ENCODE measurements at places on chromosomes 12 and 14.

DNA sequence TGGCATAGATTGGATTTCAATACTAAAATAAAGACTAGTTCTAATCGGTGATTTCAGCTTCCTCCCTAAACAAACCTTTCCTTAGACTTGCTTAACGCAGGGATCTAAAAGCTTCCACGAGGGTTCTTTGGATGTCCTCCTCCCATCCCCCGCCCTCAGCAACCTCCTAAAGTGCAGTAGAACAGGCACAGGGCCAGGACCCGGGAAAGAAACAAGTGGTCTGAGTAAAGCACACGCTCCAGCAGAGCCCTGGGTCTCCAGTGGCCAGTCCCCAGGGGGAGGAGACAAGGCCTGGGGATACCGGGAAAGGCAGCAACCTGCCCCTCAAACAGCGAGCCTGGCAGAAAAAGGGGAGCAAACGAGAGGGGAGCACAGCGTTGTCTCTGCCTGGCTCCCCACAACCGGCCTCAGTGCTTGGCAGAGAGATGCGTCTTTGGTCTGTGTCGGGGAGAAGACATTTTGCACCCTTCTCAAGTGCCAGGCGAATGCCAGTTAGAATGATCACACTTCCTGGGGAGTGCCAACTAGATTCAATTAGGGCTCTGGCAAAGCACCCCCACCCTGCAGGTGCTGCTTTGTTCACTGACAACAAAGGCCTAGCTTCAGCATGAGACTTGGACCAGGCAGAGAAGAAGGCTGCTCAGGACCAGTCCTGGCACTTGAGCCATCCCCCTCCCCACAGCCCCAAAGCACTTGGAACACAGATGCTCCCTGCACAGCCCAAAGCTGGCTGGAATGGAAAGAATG, 17.1 kb upstream of the SLC6A12 start:
- no peak for DNase-seq

DNA sequence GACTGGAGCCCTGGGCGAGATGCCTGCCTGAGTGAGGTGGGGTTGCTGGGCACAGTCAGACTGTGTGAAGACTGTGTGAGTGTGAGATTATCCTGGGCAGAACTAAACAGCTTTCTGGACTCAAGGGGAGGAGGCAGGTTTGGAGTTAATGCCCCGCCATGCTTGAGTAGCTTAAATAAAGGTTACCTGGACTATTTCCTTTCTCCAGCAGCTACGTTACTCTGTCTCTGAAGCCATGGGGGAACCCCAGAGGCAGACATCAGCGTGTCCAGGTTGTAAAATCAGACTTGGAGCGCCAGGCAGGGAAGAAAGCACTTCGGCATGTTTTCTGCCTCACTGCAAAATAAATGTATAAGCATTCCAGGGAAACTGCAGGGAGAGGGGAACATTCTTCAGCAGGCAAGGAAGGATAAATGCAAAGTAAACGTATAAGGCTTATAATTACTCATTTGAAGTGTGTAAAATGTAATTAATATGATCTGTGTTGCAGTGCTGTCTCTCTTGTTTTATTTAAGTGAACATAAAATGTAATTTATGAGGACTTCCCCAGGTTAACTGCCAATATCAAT, 129.7 kb downstream of the CHST11 start:
- no peak for DNase-seq

- no peak for DNase-seq
Observed at GRCh38 chr14:72315714-72316113, 383.5 kb downstream of the RGS6 start.

DNA sequence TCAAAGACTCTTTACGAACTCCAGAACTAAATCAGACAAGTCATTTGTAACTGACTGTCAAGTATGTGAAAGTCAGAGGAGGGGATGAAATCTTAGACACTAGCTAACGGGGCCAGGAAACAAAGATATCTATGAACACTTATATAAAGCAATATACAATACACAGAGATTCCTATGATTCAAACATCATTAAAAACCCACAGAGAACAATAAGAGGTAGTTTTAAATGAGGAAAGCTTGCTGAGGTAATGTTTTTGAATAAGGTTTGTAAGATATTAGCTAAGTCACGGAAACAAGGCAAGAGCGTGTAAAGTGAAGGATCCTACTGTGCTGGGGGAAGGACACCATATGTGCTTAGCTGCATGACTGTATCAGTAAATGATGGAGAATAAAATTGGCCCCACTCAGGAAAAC, 36.7 kb downstream of the SAV1 start:
- no peak for DNase-seq

- DNase-seq, result no peak
Observed at GRCh38 chr12:123923038-123923437, 49.6 kb downstream of the CCDC92 start.

- DNase-seq, result no peak
Observed at GRCh38 chr12:92244036-92244435, 98.4 kb upstream of the BTG1 start.

DNA sequence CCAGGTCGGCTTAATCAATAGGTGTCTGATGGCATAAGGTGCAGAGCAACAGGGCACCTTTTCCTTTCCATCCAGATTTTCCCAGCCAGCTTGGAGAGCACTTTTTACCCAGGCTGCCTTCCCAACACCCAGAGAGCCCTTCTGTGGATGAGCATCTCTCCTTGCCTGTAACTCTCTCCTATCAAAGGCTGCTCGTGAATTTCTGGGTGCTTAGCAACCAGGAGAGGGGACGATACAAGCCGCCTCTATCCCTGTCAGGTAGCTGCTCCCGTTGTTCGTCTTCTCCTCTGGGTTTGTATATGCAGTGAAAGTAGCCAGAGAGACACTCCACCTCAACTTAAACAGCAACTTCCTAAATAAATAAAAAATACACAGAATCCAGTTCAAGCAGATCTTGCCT, 124.2 kb downstream of the CACNA1C start:
- DNase-seq, result no peak

DNA sequence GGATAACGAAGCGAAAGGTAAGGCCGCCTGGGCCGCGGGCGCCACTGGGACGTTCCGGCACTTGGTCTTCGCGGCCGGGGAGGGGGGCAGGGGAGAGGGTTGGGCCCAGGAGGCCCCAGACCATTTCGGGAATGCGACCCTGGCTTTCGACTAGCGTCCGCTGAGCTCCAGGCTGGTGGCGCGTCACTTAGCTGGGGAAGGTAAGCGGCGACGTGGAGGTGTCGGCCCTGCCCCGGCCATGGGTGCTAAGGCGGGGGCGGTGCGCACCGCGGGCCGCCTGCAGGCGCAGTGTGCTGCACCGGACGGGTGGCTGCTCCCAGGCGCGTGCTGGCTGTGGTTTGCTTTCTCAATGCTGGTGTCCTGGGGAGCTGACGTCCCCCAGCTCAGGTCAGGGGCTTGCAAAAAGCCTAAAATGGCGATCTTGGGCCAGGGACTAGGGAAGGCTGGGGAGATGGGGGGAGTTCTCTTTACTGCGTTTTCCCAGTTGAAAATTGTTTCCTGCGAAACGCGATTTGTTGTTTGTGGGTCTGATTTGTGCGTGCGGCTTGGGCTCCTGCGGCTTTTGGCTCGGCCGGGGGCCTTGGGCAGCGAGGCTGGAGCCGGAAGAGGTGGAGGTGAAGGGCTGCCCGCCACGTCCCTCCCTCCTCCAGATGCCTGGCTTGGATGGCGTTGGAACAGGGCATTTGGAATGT, 1.2 kb downstream of the HOXC10 start:
- DNase-seq, result no peak

- no peak for DNase-seq
Observed at GRCh38 chr14:77612011-77612620, 4.3 kb downstream of the SPTLC2 start.

DNA sequence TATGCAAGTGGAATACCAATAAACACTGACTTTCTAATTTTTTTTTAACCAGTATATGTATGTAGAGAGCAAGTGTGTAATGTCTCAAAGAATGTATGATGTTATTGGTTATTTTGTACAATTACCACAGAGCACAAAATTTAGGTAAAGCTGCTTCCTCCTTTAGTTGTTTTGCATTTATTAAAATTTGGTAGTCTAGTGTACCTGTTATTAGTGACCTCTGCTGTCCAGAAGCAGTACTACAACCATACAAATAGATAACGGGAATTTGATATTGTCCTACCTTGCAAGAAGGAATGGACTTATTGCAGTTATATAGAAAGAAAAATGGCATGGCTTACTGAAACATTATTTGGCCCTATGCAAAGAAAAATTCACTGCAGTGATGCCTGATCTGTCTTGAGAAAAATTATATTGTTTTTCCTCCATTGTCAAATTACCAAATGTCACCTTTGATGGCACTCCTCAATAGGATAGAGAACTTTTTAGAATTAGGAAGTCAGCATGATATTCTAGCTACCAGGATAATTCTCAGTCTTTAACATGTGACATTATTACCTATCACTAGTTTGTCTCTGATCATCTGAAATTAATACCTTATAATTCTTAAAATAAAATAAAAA, 153.9 kb upstream of the RMST start:
- DNase-seq, result no peak

DNA sequence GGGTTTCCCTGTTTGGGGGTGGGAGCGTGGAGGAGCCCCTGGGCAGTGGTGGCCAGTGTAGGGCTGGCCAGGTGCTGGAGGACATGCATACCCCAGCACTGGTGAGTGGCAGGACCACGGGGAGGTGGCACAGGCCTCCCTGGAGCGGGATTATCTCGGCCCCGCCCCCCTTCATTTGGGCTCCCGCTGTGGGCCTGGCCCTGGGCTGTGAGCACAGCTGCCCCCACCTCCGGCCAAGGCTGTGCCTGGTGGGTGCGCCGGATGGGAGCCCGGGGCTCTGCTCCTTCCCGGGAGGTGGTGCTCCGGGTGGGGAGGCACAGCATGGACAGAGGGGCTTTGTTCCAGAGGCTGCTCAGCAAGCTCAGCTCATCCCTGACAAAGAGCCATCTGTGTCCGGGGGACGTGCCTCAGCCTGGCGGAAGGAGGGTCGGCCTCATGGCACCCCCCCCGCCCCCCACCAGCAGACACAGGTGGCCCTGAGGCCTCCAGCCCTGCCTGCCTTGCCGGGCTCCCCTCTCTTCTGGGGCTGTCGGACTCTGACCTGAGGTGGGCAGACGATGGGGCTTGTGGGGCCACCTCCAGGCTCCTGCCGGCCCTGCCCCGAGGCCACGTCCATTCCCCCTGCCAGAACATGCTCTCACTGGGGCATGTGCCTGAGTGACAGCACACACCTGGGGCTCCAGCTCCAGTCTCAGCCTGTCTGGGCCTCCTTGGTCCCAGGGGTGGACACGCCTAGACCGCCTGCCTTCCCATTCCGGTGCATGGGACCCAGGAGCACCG, 8.4 kb downstream of the TEDC1 start:
- DNase-seq, result no peak

- no peak for DNase-seq
Observed at GRCh38 chr12:85662207-85662602, 174.0 kb downstream of the RASSF9 start.
